ENCODE measurements at places on chromosomes 13 and 19.

DNA sequence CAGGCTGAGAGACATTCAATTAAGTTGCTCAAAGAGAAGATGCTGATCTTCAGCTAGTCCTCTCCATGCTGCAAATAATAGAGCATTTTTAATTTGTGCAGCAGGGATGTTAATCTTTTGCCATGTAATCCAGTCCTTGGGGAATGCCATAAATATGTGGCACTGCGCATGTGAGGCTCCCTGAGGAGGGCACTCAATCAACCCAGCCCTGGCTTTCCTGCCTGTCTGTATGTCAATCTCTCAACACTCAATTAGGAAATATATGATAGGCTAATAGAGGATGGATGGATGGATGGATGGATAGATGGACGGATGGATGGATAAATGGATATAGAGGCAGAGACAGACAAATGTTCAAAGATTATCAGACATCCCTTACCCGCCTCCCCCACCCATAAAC, 31.6 kb upstream of the POP4 start:
- no peak for DNase-seq

- no peak for DNase-seq
Observed at GRCh38 chr19:54391589-54392061, 23.6 kb upstream of the TTYH1 start.

GRCh38 chr13:24099490-24099889, 61.0 kb upstream of the SPATA13 start:
- no peak for DNase-seq

GRCh38 chr19:13892870-13893269, 13.0 kb downstream of the BRME1 start:
- no peak for DNase-seq

DNA sequence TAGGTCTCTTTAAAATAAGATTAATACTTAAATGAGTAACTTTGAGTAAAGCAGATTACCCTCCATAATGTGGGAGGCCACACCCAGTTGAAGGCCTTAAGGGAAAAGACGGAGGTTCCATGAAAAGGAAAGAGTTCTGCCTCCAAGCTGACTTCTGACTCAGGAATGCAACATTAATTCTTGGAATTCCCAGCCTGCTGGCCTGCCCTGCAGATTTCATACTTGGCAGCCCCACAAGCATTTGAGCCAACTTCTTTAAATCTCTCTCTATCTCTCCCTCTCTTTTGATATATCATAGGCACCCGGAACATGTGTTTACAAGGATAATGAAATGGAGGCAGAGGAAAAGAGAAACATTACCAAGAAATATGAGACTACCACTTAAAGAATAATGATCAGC, 902.3 kb upstream of the MIR17HG start:
- no peak for DNase-seq

DNA sequence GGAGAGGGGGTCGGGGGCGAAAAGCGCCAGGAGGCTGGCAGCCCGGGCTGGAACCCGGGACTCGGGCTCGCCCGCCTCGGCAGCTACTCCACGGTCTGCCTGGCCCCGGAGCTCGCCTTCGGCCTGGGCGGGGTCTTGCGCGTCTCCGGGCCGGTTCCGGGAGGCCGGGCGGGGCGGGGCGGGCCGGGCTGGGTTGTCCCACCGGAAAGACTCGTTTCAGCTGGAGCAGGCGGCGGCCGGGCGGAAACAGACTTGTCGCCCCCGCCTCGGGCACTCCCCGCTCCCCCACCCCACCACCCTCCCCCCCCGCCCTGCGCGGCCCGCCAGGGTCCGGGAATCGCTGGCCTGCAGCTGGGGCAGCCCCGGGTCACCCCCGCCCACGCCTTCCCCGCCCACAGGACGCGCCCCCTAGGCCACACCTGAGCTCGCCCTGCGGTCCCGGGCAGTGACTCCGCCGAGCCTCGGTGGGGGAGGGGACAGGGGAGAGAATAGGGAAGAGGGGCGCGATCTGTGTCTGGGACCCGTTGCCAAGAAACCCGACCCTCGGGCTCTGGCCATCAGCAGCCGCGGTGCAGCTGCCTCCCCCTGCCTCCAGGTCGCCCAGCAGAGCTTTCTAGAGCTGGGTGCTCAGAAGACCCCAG, 109.4 kb downstream of the KCTD15 start:
- peak; percentile 16 for DNase-seq

GRCh38 chr13:26327940-26328725, 74.2 kb downstream of the CDK8 start:
- DNase-seq: no peak

DNA sequence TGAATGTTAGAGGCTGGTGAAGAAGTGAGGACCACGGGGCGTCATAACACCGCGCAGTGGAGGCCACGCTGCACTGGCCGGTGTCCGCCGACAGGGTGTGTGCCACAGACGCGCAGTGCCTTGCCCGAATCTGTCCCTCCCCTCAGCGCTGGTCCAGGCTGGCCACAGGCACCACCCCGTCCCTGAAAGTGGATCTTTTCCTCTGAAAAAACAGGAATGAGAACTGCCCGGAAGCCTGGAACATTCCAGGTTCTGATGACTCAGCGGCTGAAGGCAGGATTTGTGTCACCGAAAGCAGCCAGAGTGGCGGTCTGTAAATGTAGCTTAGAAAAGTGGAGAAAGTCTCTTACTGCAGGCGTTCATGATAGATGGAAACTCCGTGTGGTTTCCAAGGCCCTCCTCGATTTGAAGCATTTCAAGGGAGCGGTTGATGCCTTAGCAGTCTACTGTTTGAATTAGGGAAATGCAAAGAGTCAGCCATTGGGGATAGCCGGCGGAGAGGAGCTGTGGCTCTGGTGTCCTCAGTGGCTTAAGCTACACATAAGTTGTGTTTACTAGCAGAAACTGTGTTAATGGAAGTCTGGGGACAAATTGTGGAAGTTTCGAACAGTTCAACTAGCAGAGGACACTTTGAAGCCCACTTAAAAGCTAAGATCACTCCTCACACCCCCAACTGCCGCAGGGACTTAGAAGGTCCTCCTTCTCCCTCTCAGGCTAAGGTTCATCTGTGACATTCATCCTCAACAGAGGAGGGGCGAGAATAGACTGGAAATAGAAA, 70.8 kb downstream of the NUFIP1 start:
- peak; percentile 70 for DNase-seq

DNA sequence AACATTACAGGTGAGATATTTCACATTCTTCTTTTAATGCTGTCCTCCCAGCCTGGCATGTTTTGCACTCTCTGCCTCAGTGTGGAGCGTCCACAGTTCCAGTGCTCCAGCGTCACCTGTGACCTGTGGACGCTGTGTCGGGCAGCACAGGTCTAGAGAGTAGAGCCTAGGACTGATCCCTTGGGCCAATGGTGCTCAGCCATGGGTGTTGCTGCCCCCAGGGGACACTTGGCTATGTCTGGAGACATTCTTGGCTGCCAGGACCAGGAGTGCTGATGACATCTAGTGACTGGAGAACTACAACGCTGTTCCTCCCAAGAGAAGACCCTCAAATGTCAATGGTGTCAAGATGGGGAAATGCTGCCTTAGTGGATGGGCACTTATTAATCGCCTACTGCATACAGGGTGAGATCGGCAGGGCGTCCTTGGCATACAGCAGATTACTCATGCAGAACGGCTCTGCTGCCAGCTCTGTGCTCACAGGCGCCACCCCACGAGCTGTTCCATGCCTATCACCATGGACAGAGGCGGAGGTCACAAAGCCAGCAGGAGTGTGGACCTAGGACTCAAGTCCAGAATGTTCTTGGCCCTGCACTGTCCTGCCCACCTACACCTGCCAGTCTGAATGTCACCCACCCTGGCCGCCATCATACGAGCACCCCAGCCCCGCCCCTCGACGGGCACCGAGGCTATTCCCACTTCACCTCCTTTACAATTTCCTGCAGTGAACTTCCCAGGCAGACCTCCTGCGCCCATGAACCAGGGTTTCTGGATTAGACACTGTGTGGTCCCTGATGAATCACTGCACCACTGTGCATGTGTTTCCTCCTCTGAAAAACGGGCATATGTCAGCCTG, 13.9 kb upstream of the MADCAM1 start:
- DNase-seq: no peak

- no peak for DNase-seq
Observed at GRCh38 chr13:26605845-26606244, 48.4 kb downstream of the WASF3 start.

- no peak for DNase-seq
Observed at GRCh38 chr19:17610384-17610783, 54.9 kb downstream of the COLGALT1 start.

GRCh38 chr13:68050761-68051160, 820.6 kb upstream of the PCDH9 start:
- DNase-seq: no peak

GRCh38 chr13:26061256-26061655, 9.4 kb upstream of the SHISA2 start:
- DNase-seq: no peak

- DNase-seq: no peak
Observed at GRCh38 chr13:80082396-80083080, 258.4 kb downstream of the SPRY2 start.

- no peak for DNase-seq
Observed at GRCh38 chr13:80862456-80862855, 521.5 kb upstream of the SPRY2 start.

- no peak for DNase-seq
Observed at GRCh38 chr19:28874742-28875141, 338.2 kb downstream of the UQCRFS1 start.

DNA sequence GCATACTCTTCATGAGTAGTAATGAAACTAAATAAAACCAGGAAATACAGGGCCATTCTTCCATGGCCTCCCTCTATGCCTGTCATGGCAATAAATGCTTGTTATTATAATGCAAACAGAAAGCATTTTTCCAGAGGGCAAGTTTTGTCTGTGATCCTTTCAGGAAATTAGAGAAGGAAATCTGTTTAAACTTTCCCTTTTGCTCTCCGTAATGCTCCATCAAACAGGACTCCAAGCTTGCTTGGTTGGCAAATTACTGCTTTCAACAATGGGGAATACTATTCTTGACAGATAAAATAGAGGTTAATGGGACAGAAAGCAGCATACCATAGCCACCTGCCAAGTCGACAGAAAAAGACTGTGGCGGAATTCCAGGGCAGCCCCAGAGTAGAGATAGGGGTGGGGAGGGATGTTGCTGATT, 252.5 kb downstream of the LHFPL6 start:
- DNase-seq: no peak

GRCh38 chr13:102650444-102650843, 44.4 kb downstream of the METTL21C start:
- no peak for DNase-seq

DNA sequence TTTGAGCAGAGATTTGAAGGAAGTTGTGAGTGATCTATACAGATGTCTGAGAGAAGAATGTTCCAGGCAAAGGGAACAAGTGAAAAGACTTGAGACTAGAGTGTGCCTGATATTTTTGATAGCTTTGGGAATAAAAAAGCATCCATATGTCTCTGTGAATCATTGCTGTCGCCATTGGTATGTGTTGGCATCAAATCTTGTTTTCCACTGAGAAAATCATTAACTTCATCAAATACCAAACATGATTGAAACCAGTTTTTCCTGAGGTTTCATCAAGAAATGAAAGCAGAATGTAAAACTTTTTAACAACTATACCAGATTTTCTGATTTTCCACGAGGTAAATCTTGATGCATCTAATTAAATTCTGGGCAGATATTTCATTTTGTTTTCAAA, 862.6 kb downstream of the DIAPH3 start:
- DNase-seq: no peak

GRCh38 chr13:26824581-26824980, 64.0 kb upstream of the GPR12 start:
- DNase-seq: no peak

- no peak for DNase-seq
Observed at GRCh38 chr13:29520671-29521070, 74.8 kb downstream of the SLC7A1 start.

- no peak for DNase-seq
Observed at GRCh38 chr13:46146898-46147297, 35.1 kb downstream of the LCP1 start.

- no peak for DNase-seq
Observed at GRCh38 chr13:94860981-94861407, 148.6 kb upstream of the SOX21 start.

GRCh38 chr19:28495046-28495445, 717.9 kb downstream of the UQCRFS1 start:
- DNase-seq: no peak

- DNase-seq: no peak
Observed at GRCh38 chr19:45158503-45159209, 2.1 kb downstream of the NKPD1 start.
